Activated CD4-positive, CD25-positive, alpha-beta regulatory T cell (primary cell): ENCODE measurements at places on chromosomes 16 and 17.
A peak's percentile ranks its signal among the peaks of the same experiment; 100 is the strongest.

GRCh38 chr17:17849147-17849820 lies 12.5 kb upstream of the SREBF1 start:
- peak; percentile 35 for DNase-seq

DNA sequence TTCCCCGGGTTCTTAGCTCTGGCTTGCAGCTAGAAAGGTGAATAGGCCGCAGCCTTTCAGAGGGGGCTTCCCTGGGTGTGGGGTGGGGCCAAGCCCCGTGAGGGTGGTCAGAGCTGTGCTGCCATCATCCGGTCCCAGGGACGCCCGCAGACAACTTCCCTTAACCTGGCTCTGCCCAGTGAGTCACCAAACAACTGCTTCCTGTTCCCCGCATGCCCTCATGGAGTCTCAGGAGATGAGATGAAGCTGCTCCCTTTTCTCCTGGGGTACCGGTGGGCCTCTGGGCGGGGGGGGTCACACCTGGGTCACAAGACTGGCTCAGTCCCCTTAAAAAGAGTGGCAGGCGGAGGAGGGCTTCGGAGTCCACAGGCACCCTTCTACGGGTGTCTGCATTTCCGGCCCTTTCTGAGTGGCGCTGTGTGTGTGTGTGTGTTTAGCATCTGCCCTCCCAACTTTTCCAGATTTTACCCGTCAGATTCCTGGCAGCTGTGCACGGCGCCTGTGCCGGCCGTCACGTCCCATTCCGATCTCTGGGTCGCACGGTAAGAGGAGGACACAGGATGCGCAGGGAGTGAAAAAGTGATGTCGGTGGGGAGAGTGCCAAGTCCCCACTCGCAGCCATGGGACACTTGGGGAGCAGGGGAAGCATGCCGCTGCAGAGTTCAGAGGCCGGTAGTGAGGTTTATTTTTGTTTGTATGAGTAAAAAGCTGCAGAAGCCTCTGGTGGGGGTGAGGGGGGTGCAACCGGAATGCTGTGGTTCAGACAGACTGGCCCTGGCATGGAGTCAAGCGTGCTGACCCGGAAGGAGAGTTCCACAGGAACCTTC lies 16.8 kb downstream of the HIC1 start:
- no peak for DNase-seq

- no peak for DNase-seq
These were observed 19.0 kb upstream of the MON1B start for GRCh38 chr16:77171745-77172635.

- DNase-seq, result no peak
These were observed 2.7 kb upstream of the CCDC57 start for GRCh38 chr17:82215095-82215971.

DNA sequence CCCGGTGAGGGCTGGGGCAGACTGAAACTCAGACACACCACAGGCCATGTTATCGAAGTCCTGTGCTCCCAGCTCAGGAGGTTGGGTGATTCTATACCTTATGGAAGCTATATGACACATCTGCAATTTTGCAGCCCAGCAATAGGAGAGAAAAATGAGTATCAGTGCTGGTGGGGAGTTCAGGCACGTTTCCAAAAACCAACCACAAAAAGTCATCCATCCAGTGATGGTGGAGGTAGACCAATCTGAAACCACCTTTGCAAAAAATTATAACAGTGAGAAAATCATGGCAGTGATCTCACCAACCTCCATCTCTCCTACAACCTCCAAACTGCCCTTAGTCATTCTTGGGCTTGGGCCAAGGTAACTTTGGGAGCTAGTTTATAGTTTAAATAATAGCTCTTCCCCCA lies 327.9 kb downstream of the SLC39A11 start:
- DNase-seq, result no peak

GRCh38 chr16:28491230-28491969 lies 474 bp downstream of the CLN3 start:
- no peak for DNase-seq

- peak; percentile 43 for DNase-seq
These were observed 759 bp downstream of the ALKBH5 start for GRCh38 chr17:18184143-18185031.

DNA sequence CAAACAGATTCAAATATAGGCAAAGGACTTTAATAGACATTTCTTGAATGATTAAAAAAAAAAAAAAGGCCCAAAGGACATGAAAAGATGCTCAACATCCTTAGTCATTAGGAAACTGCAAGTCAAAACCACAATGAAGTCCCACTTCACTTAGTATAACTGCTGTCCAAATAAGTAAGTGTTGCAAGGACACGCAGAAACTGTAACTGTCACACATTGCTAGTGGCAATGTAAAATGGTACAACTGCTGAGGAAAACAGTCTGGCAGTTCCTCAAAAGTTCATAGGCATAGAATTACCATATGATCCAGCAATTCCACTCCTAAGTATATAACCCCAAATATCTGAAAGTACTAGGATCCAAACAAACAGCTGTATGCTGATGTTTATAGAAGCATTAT lies 112.7 kb downstream of the BRIP1 start:
- DNase-seq, result no peak

DNA sequence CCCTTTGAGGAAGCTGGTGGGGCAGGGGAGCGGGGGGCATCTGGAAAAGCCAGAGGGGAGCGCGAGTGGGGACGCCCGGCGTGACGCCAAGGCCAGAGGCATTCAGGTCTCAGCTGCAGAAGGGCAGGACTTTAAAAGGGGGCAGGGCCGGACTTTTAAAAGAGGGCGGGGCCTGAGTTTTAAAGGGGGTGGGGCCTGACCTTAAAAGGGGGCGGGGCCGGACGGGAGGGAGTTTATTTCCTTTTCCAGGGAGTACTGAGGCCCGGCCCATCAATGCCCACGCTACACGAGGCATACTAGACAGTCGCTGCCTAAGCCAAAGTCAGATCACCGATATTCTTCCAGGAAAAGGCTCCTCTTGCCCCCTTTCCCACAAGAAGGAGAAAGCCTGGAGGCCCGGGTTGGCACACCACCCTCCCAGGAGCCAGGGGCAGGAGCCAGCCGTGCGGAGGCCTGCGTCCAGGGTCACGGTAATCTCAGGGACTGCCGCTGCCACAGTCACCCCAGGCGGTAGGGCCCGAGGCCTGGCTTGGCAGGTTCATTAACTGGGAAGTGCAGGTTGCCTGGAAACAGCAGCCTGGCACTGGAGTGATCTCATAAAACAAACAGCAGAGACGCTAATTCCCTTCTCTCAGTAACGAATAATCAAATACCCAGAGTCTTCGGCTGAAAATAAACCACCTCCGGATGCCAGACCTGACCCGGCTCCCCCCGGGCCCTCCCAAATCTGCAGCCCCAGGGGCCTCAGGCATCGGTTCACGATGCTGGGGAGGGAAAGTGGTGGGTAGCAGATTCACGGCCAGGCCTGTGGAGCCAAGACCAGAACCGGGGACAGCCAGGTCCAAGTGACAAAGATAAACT lies 90.7 kb downstream of the TIMM22 start:
- no peak for DNase-seq

DNA sequence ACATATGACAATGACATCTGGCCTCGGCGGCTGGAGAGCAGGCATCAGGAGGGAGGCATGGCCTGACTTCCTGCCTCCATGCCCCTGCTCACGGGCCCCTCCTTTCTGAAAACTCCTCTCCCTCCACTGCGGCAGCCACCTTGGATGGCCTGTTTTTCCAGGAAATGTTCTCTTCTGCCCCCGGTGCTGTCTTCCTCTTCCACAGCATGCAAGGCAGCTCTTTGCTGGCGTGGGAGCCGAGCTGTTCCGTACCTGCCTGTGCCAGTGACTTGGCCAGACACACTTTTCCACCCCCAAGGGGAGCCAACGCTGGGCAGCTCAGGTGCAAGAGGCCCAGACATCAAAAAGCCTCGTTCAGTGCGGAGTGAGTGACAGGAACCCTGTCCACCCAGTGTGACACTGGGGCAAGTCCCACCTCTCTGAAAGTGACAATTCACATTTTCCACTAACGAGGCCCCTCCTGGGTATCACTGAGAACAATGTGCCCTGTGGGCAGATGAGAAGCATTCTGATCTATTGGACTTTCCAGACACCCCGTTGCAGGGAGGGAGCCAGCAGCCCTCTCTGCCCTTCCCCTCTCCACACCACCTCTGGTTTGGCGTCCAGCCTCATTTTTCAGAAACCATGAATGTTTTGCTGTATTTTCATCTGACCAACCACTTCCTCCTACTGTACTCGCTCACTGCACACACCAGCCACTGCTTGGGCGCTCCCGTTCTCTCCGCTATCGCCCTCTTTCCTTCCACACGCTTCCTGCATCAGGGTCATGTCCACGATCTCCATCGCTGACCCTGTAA lies 31.2 kb downstream of the NSMCE1 start:
- DNase-seq, result peak; percentile 41

DNA sequence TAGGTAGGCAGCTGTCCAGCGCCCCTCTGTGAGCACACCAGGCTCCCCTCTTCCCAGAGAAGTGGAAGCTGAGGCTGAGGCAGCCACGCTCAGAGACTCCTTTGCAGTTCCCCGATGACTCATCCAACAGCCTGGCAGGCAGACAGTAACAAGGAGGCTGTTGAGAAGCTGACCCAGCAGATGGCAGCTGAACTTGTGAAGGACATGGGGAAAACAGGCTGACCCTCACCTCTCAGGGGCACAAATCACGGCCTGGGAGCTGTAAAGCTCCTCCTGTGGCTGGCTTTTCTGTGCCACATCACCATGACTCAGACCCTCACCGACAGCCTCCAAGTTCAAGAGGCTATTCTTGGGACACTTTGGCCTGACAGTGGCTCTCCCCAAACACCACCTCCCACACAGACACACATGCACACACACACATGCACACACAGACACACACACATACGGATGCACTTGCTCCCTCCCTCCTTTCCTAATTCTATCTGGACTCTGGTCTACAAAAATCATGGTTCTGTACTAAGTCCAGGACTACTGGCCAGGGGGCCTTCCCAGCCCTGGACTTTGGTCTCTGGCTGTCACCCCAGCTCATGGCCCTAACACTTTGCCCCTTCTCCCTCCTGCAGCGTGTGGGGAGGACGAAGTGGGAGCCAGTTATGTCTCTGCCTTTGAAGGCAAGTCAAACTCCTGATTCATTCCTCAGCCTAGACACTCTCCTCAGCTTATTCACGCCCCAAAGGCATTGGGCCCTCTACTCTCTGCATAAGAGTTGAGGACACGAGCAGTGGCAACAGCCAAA lies 23.2 kb downstream of the MAP3K14 start:
- DNase-seq, result no peak

DNA sequence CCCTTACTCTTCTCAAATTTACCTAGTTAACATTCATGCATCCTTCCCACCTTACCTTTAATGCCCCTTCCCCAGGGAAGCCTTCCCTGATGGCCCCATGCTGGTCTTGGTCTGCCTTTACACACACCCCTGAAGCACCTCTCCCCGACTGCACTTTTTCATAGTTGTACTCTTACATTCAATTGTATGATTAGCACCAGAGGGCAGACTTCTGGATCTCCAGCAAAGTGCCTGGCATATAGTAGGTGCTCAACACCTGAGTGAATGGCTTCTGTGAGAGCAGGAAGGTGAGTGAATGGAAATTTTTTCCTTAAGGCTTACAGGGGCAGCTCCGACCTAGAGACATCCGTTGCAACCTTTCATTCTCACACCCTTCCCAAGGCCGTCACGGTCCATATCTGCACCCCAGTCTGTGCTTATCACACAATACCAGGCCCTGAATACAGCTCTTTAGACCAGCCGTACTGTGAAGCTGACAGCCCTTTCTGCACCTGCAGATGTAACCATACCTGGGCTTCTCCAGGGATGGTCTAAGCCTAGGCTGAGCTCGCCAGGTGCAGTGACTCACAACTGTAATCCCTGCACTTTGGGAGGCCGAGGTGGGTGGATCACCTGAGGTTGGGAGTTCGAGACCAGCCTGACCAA lies 4.4 kb downstream of the PGAP3 start:
- DNase-seq, result no peak

- peak; percentile 50 for DNase-seq
These were observed 21.7 kb downstream of the ACSF3 start for GRCh38 chr16:89115216-89115861.

DNA sequence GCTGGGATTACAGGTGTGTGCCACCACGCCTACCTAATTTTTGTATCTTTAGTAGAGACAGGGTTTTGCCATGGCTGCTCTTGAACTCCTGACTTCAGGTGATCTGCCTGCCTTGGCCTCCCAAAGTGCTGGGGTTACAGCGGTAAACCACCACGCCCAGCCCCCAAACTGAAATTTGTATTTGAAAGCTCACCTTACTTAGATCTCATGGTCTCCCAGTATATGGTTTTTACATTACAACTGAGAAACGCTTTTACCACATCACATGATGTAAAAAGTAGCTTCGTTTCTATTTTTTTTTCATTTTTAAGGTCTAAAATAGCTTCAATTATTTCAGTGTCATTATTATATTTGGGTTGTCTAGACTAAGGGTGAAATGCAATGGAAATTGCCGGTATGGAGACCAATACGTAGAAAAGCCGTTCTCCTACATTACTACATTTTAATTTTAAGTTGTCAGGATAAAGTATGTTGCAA lies 93.3 kb downstream of the BCAS3 start:
- DNase-seq, result no peak

DNA sequence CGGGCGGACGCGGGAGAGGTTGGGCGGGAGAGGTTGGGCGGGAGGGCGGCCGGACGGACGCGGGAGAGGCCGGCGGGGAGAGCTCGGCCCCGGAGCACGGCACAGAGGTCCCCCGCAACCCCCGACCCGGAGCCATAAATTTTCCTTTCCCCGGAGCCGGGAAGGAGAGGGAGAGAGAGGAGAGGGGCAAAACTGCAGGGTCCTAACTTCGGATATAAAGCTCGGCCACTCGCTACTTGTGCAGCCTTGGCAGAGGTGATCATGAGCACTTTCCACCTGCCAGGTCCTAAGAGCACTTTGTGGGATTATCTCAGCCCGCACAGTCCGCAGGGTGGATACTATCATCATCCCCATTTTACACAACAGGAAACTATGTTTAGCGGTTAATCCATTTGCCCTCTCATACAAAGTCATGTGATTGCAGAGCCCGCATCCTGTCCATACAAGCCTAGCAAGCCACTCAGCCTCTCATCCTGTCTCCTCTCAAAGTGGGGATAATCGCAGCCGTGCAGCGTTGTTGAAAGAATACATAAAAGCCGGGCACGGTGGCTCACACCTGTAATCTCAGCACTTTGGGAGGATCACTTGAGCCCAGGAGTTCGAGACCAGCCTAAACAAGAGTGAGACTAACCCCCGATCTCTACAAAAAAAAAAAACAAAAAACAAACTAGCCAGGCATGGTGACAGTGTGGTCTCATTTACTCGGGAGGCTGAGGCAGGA lies 780 bp upstream of the DCAKD start:
- DNase-seq, result no peak

GRCh38 chr17:1566505-1567199 lies 4.1 kb upstream of the PITPNA start:
- DNase-seq, result no peak

- no peak for DNase-seq
These were observed 1.8 kb downstream of the KIFC3 start for GRCh38 chr16:57800200-57801097.
